ENCODE measurements at places on chromosomes 12 and 14.

- DNase-seq: no peak
Measured at GRCh38 chr12:124369055-124369826, 74.3 kb downstream of the RFLNA start.

GRCh38 chr12:107133462-107133861 lies 40.1 kb upstream of the CRY1 start:
- DNase-seq: no peak

GRCh38 chr14:46322076-46322475 lies 329.5 kb downstream of the RPL10L start:
- DNase-seq: no peak

DNA sequence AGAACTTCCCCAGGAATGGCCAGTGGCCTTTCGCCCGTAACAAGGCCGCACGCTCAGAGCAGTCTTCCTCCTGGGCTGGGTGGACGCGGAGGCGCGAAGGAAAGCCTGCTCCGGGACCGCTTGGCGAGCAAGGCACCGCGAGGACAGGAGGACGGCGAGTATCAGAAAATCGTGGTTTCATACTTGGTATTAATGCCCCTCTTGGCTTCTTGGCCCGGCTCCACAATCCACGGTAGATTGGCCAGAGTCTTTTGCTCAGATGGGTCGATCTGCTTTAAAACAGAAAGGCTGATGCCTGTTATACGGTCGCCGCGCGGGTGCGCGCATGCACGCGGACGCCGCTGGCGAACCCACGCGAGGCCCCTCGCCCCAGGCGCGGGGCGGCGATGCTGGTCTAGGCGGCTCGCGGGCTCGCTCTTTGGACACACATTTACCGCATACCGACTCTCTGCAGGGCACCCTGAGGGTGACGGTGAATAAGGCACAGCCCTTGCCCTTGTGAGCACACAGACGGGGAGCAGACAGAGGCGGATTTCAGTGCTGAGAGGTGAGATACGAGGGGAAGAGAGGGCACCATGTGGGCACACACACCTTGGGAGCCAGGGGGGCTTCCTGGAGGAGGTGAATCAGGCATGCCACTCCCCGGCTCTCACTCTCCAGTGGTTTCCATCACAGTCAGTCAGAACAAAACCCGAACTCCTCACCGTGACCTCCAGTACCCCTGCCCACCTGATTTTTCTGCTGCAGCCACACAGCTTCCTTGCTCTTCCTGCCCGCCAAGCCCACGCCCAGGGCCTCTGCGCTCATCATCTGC lies 100.7 kb downstream of the APAF1 start:
- DNase-seq: no peak

DNA sequence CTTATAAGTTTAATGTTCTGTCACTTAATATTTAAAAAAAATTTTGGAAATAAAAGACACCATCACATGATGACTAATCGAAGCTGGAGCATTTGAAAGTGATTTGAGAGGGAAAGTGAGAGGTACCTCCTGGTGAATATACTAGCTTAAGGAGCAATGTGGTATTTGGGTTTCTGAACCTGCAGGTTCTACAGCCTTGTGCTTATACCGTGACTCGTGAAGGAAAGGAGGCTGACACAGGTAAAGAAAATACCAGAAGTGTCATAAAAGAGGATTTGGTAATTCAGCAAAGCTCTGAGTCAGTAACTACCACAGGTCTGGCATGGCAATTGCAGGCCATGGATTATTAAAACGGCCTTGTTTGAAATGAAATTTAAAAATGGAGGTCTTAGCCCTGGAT lies 151.0 kb downstream of the SLC38A4 start:
- no peak for DNase-seq

GRCh38 chr14:73888971-73889370 lies 2.3 kb downstream of the ZNF410 start:
- DNase-seq: no peak

GRCh38 chr12:27293463-27293862 lies 39.2 kb upstream of the BMAL2 start:
- no peak for DNase-seq

DNA sequence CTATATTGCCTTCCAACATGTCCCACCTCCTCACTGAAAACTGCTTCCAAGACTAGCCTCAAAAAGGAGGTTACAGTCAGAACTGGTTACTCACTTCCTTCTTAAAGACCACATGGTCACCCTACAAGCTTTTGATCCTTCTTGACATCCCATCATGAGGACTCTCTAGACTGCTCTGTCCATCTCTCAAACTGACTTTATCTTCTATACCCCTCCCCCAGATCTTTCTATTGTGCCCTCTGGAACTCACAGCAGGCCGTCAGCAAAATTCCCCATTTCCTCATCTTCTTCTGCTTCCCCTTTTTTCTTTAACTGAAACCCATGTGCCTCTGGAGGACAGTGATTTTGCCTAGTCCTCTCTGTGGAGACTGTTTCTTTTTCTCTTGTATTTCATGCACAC lies 18.1 kb upstream of the IGF1 start:
- DNase-seq: no peak

DNA sequence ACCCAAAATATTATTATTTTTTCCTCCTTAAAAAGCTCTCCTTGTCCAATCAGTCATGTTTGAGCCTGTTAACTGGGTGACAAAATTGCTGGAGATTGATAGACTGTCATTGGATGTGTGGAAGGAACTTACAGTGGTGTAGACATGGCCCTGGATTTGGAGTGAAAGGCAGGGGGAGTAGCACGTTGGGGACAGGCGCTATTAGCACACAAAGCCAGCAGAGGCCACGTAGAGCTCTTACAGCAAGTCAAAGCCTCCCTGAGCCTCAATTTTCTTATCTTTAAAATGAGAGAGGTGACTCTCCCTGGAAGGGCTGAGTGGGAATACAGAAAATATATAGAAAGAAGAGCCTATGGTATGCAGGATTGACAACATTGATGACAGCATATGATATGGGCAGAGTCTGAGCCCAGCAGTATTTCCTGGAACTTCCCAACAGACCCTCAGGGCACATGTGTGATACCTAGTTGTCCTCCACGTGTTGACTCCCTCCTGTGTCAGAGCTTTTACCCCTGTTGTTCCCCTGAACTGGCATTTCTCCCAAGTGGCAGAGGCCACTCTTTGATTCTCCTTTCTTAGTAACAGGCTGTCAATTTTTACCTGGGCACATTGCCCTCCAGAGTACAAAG lies 504.9 kb downstream of the VRK1 start:
- no peak for DNase-seq

DNA sequence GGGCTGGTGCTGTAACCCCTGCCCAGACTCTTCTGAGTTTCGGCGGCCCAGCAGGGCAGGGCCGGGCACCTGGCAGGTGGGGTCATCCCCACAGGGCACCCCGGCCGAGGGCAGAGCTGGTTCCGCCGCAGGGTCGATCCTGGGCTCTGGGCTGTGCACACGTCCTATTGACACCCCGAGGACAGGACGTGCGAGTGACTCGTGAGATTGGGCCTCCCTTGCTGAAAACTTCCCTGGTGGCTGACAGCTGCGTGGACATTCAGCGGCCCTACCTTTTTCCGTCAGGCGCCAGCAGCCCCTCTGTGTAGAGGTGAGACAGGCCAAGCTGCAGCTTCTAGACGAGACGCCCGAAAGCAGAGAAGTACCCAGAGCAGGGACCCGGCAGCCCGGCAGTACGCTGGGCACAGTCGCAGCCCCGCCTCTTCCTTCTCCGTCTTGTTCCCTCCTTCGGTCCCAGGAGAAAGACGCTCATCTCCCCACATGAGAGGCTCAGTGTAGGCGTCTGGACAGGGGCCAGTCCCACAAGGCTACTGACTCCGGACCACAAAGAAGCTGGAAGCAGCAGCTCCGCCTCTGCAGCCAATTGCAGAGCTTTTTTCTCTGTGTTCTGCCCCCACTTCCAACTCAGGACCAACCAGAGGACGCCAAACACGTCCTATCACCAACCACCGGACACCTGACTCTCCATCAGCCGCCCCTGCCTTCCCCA lies at the start of gene LRCOL1:
Gene LRCOL1, minus strand, starts transcription at position 532 of the 709 bp plus-strand sequence. CDS start 4,331 bp downstream, outside the sequence.
- no peak for DNase-seq

- DNase-seq: no peak
Measured at GRCh38 chr14:83847102-83847501, 1682.8 kb upstream of the FLRT2 start.

DNA sequence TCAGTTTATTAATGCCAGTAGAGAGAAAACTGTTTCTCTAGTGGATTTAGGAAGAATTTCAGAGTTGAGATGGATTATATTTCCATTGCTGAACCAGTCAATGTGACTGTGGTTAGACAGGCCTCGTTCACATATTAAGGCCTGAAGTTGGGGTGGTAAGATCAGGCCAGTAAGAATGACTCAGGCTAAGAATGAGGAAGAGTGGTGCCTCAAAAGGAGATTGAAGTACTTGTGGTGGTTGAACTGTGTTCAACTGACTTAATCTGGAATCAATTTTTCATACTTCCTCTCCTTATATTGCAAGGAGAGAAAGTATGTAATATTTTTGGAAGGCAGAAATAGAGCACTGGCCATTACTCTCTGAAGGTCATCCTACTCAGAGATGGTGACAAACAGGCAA lies 37.8 kb upstream of the ATF7IP start:
- no peak for DNase-seq

DNA sequence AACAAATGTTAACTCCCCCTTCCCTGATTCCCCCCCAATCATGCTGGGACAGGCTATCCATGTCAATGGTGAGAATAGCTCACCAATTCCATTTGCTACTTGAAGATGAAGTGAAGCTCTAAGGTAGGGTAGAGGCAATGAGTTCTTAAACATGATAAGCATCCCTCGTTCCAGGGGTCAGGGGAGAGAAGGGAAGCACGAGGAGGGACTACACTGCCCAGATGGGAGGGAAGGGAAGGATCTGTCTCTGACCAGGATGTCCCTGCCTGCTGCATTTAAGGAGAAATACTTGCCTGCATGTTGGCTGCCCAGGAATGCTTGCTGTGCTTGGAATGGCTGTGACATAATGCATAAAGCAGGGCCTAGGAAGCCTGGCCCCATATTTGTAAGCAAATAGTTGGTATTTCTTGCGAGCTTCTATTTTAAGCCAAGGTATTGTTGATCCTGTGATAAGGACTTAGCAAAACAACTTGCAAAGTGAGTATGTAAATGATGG lies 155.1 kb downstream of the CEP83 start:
- no peak for DNase-seq

- no peak for DNase-seq
Measured at GRCh38 chr12:107105410-107105703, 12.0 kb upstream of the CRY1 start.

GRCh38 chr14:58815794-58816193 lies 178.0 kb downstream of the DACT1 start:
- no peak for DNase-seq

- no peak for DNase-seq
Measured at GRCh38 chr12:42588524-42589464, 752 bp downstream of the PRICKLE1 start.

GRCh38 chr12:49872781-49873181 lies 29.9 kb upstream of the BCDIN3D start:
- DNase-seq: no peak

GRCh38 chr14:24378327-24378726 lies 10.3 kb downstream of the NFATC4 start:
- no peak for DNase-seq

- no peak for DNase-seq
Measured at GRCh38 chr12:105892362-105892910, 246.3 kb downstream of the NUAK1 start.

GRCh38 chr12:39620659-39621658 lies 1.4 kb upstream of the ABCD2 start:
- no peak for DNase-seq

- DNase-seq: no peak
Measured at GRCh38 chr14:89658977-89659670, 242.1 kb upstream of the FOXN3 start.

DNA sequence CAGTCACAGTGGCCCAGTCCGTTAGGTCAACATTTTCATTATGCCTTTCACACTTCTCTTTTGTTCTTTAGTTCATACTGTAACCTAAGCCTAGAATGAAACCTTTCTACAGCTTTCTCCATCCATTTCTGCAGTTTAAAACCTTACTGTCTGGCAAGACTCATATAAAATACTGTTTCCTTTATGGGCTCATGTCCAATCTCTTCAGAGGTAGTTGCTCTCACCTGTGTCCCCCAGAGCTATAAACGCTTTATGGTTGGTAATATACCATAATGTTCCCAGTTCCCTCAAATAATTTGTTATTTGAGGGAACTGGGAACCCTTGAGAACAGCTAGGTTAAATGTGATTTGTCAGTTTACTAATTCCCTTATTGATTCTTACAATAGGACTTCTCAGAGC lies 83.0 kb downstream of the SRGAP1 start:
- no peak for DNase-seq

DNA sequence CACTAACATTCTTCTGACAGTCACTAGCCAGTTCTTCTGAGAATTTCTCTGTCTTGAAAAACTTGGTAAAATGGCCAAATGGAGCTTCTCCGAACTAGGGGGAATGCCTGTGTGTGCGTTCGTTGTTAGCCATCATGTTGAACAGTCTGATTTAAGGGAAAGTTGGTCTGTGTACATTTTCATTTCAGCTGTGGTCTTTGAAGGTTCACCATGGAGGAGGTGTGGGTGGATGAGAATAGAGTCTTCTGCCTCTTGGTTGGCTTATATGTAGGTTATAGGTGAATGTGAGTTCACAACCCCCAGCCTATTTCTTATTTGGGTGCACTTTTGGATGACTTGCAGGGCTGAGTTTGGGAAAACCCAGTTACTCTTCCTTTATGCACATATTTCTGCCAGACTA lies 12.9 kb downstream of the ETV6 start:
- DNase-seq: no peak

DNA sequence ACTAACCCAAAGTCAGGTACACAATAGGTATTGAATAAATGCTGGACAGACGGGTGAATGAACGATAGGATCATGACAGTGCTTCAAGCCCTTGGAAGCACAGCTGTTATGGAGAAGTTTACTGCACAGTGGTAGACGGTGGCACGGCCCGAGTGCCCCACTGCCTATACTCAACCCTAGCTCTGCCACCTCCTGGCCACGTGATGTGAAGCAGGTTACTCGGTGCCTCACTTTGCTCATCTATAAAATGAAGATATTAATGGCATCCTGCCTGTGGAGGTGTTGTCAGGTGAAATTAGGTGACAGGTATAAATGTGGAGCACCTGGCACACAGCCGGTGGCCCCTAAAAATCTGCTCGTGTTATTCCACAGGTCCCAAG lies 5.8 kb downstream of the ASB2 start:
- DNase-seq: peak; percentile 20

DNA sequence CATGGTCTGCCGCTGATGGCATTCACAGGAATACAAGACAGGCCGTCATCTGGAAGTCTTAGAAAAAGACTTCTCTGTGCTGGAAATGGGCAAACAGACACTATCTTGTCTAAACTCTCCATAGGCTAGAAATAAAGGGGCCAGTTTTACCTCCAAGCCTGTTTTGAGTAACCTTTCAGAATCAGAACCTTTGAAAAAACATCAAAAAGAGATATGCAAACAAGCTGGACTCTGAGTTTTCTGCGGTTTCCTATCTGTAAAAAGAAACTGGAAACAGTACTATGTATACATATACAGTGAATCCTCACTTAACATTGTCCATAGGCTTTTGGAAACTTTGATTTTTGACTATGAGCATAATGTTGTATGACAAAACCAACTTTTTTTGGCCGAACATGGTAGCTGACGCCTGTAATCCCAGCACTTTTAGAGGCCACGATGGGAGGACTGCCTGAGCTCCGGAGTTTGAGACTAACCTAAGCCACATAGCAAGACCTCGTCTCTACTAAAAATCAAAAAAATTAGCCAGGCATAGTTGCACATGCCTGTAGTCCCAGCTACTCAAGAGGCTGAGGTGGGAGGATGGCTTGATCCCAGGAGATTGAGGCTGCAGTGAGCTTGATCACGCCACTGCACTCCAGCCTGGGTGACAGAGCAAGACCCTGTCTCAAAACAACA lies 92.9 kb upstream of the MAX start:
- DNase-seq: no peak

- no peak for DNase-seq
Measured at GRCh38 chr12:25194214-25194613, 746 bp downstream of the DNAI7 start.

All from activated gamma-delta T cell (primary cell).